ENCODE measurements at places on chromosomes 7 and 10.

DNA sequence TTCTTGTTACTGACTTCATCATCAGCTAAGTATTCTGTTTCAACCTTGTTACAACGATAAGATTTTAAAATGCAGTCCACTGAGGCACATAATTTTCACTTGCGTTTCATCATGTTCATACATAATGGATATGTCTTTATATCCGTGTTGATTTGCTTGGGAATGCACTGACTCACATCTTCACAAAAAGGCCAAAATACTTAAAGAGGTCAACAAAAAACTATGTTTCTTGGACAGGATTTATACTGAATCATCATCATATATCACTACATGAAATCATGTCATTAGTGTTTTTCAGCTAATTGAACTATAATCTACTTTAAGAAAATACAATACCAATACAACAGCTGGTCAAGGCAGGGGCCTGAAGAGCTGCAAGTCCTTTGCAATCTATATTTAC lies 324.5 kb upstream of the KLF6 start:
- no peak for DNase-seq

- DNase-seq = no peak
Observed at GRCh38 chr10:117638200-117638599, 95.7 kb downstream of the EMX2 start.

GRCh38 chr7:91357901-91358300 lies 93.7 kb downstream of the FZD1 start:
- no peak for DNase-seq

- no peak for DNase-seq
Observed at GRCh38 chr10:102280397-102281101, 35.2 kb downstream of the GBF1 start.

DNA sequence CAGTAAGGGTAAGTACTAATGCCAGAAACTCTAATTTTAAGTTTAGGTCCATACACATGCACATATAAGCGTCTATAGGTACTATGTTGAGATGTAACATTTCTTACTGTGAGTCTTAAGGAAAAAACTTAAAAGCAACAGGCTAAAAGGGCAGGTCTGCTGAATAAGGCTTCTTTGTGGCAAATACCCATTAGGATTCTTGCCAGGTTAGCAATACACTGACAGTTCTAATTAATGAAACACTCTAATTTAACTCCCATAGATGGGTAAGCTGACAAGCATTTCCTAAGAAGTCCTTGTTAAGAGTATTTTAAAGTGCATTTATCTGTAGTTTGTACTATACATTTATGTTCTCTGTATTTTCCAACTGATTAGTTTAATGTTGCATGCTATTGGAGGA lies 14.0 kb downstream of the SCRN1 start:
- DNase-seq = no peak

Measured in activated effector memory CD4-positive, alpha-beta T cell treated with anti-CD3 and anti-CD28 coated beads, Interleukin-2, amount 50 U/mL, for 16 hours (primary cell).